ENCODE measurements at places on chromosomes 2 and 18.

- DNase-seq: no peak
These were observed 17.5 kb downstream of the STAT1 start for GRCh38 chr2:190996338-190996946.

- DNase-seq: no peak
These were observed 183.5 kb downstream of the PAX3 start for GRCh38 chr2:222115296-222115695.

GRCh38 chr2:240834377-240834975 lies 14.5 kb upstream of the KIF1A start:
- no peak for DNase-seq

DNA sequence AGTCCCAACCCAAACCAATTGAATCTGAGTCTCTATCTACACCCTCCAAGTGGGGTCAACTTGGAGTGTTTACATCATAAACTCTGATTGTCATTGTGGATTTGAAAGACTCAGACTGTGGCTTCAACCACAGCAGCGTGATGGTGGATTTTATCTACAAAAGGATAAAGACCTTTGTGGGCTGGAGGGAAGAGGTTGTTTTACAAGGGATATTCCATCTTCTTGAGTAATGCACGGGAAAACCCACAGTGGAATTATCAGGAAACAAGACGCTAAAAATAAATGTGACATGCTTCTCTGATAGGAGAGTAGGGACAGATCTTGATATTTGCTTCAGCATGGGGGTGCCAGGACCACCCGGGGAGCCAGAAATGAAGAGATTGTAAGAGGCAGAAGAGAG lies 93.5 kb downstream of the LPIN1 start:
- peak; percentile 56 for DNase-seq

DNA sequence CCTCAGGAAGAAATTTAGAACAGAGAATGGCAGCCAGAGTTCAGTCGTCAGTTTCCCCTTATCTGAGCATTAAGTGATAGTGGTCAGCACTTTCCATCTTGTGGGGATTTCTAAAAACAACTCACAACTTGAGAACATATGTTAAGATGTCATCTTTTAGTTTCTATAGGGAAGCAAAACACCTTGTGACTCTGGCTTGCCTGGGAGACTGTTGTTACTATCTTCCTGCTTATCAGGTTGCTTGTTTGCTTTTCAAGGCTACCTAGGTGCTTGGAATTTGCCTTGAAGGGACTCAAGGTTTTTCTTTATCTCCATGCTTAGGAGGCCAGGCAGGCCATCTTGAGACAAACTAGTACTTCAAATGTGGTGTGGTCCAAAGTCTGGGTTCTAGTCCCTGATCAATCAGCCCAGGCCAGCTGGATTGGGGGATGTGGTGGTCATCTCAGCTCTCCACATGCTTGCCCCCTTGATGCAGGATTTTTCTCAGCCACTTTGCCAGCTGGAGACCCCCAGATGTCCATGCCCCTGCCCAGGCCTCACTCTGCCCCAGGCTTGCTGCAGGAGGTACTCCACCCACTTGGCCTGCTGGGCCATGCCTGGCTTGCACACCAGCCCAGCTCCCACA lies 125.9 kb downstream of the LYPD1 start:
- DNase-seq: no peak

GRCh38 chr2:43038696-43039094 lies 187.7 kb downstream of the ZFP36L2 start:
- no peak for DNase-seq
